Activated CD4-positive, alpha-beta T cell treated with anti-CD3 and anti-CD28 coated beads, Interleukin-2, Interleukin-6, amounts not matched to agents 100 ng/mL and 50 ng/mL, durations not matched to agents 16 hours and 8 hours (primary cell): ENCODE measurements at places on chromosomes 13 and 19.

DNA sequence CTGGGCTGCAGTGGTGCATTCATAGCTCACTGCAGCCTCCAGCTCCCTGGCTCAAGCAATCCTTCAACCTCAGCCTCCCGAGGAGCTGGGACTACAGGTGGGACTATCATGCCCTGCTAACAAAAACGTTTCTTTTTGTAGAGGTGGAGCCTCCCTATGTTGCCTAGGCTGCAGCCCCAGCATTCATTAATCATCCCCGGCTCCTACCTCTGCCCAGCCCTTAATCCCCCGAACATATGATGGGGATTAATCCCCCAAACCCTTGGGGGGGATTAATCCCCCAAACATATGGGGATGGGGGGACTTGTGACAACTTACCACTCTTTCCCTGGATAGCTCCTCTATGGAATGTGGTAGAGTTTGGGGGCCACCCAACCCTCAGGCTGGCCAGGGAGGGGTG, 45.9 kb downstream of the SUGP2 start:
- DNase-seq, result no peak

GRCh38 chr13:97896446-97896845, 57.0 kb upstream of the IPO5 start:
- no peak for DNase-seq

DNA sequence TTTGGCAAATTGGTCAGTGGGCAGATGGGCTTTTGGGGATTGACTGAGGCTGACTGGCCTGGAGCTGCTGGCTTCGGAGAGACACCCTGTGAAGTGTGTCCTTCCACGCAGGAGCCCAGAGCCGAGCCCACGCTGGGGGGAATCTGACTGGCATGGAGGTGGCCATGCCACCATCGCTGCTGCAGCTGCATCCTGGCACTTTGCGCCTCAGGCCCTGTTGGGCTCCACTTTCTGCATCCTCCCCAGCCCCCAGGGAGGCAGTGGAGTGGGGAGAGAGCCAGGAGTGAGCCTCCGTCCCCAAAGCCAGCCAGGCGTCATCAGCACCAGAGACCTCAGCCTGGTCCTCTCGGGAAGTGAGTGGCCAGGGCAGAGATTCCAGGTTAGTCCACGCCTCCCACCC, 17.0 kb upstream of the NCCRP1 start:
- no peak for DNase-seq

- DNase-seq, result no peak
Observed at GRCh38 chr13:102400675-102401145, 1.1 kb downstream of the FGF14 start.

GRCh38 chr19:1261798-1262622, 7.1 kb upstream of the CIRBP start:
- no peak for DNase-seq

DNA sequence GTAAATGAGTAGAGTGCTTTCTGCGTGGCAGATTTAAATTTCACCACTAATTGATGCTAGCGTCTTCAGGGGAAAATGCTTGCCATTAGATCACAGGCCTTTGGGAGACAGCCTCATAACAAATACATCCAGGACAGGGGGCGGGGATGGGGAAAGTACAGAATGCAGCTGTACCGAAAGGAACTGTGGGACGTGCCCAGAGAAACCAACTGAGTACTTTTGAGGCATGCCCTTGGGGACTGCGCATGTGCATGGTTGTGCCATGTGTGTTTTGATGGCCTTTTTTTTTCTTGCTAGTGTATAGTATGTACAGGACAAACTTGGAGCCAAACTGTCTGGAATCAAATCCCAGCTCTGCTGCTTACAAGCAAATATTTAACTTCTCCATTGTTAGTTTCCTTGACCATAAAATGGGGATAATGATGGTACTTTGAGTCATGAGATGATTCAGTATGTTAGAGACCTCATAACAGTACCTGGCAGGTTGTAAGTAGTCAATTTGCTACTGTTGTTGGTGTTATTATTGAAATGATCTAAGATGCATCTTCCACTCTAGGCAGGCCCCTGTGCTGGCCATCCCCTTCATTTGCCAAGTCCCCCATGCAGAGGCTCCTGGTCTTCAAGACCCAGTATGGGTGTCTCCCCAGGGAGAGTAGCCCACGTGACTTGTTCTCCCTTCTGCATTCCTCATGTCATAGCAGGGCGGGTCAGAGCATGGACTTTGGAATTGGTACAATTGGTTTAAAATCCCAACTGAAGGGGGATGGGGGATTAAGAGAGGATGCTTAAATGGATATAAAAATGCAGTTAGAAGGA, 68.3 kb upstream of the NPAS1 start:
- DNase-seq, result peak; percentile 52
